SIG-M5 (cell line): ENCODE measurements at places on chromosomes 4 and X.

DNA sequence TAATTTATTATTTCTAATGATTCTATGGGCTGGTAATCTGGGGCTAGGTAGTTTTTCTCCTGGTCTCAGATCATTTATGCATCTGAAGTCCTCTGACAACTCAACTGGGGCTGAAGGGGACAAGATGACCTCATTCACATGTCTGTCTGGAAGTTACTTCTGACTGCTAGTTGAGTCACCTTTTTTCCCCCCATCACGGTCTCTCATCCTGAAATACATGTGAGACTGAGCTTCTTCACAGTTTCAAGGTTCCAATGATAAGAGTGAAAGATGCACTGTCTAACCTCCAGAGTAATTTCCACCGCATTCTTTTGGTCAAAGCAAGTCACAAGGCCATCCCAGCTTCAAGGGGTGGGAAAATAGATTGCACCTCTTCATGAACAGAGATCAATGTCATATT lies 356.7 kb upstream of the RPS6KA3 start:
- DNase-seq: no peak

DNA sequence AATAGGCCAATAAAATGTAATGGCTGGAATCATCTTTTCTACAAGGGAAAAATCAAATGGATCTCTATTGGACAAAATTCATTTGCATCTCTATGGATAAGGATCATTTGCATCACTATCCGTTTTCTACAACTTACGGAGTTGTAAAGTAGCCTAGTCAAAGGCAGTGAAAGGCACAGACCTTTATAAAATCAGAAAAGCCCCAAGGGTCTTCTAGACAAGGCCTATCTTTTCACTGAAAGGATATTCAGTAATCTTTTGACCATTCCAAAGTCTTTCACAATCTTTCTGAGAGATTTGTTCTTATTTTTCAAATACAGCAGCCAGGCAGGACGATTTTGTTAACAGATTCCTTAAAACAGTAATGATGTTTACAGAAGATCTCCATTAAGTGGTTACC lies 119.5 kb upstream of the JADE1 start:
- no peak for DNase-seq

GRCh38 chr4:181264893-181265292 lies 978.3 kb upstream of the TENM3 start:
- no peak for DNase-seq

DNA sequence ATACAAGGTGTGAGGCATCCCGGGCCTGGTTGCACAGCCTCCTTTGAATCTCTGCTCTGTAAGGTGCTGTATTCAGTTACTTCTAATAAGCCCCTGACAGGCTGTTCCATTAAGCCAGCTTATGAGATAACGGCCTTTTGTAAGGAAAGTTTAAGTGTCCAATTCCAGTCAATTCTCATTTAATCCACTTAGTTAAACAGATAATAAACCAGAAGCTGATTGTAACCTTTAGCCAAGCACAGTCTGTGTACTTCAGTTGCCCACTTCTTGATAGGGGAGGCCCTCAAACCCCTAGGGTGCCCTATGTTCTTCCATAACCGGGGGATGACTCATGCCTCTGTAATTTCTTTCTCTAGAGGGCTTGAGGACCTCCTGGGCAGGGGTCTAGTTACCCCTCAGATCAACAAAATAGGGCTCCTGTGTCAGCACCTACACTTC lies 63.4 kb downstream of the RASL11B start:
- DNase-seq: no peak

GRCh38 chr4:112181358-112182000 lies 36.2 kb downstream of the FAM241A start:
- DNase-seq: no peak

- no peak for DNase-seq
These were observed 164.0 kb downstream of the PRKX start for GRCh38 chrX:3549411-3549911.

- DNase-seq: no peak
These were observed 29.6 kb downstream of the LEF1 start for GRCh38 chr4:108139089-108139488.

- no peak for DNase-seq
These were observed 31.2 kb downstream of the SCARB2 start for GRCh38 chr4:76182463-76182862.

- DNase-seq: no peak
These were observed 120.5 kb downstream of the MAGEC2 start for GRCh38 chrX:142084611-142085010.

GRCh38 chr4:90174621-90175023 lies 47.4 kb downstream of the CCSER1 start:
- no peak for DNase-seq

GRCh38 chrX:10208281-10208856 lies 51.6 kb downstream of the CLCN4 start:
- DNase-seq: no peak

- no peak for DNase-seq
These were observed 78.1 kb downstream of the GALNT7 start for GRCh38 chr4:173246719-173247118.

- no peak for DNase-seq
These were observed 87.0 kb downstream of the SYNPO2 start for GRCh38 chr4:118975449-118976192.

- no peak for DNase-seq
These were observed 61.3 kb upstream of the TLR2 start for GRCh38 chr4:153622778-153623240.

DNA sequence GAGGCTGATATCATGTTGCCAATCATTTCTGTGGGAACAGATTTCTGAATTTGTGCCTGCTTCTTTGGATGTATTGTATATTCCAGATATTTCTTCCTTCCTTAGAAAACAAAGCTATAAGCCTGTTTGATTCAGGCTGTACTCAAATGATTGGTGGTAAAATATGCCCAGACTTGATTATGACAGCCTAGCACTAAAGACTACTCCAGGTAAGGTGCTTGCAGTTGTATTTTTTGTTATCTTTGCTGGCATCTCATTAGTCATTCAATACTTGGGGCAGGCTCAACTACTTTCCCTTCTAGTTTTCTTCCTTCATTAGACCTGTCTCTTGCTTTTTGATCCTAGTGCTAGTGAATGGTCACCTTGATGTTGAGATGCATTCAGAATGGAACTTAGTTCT lies 90.6 kb downstream of the ZNF518B start:
- no peak for DNase-seq

- no peak for DNase-seq
These were observed 78.7 kb downstream of the WDFY3 start for GRCh38 chr4:84887824-84888223.

- DNase-seq: no peak
These were observed 69.8 kb downstream of the PSAPL1 start for GRCh38 chr4:7364979-7365378.

DNA sequence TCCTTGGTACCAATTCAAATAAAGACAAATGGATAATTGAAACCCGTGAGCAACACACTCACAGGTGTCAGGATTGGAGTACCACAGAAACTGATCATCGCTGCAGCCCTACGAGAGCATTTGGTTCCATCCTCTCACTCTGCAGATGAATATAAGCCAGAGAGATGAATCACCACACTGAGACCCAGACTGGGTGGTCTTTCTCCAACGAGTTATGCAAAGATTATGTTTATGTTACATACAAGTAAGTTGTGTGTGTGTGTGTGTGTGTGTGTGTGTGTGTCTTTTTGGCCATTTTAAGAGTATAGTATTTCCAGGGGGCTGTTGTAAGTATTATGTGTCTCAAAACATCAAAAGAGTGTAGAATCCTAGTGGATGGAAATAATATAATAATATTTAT lies 329.5 kb upstream of the ZFP42 start:
- DNase-seq: no peak
